OCI-M1 (cell line): ENCODE measurements at places on chromosomes 5 and 9.

- DNase-seq, result peak; percentile 56
These were observed 423 bp downstream of the IPPK start for GRCh38 chr9:92669527-92669889.

DNA sequence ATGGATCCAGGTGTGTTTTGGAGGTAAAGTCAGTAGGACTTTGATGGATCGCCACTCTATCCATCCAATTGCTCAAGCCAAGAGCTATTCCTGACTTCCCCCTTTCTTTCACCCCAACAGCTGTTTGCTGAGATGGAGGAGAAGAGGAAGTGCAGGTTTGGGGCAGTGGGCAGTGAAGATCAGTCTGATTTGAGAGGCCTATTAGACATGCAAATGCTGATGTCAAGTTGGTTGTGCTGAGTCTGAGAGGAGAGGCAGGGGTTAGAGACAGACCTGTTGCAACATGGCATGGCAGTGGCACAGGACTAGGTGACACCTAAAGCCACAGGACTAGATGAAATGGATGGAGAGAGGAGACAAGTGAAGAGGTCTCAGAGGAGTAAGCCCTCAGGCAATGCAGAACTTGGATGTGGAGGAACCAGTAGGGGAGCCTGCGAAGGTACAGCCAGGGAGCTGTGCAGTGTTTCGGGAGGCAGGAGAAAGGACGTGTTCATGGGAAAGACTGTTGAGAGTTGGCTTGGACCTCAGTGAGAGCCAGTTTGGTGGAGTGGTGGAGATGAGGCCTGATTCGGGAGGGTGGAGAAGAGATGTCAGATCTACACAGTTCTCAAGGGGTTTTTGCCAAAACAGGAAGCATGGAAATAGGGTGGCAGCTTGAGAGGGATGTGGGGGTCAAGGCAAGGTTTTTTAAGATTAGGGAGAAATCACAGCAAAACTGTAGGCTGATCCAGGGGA lies 175.0 kb downstream of the MACROH2A1 start:
- DNase-seq, result peak; percentile 66

DNA sequence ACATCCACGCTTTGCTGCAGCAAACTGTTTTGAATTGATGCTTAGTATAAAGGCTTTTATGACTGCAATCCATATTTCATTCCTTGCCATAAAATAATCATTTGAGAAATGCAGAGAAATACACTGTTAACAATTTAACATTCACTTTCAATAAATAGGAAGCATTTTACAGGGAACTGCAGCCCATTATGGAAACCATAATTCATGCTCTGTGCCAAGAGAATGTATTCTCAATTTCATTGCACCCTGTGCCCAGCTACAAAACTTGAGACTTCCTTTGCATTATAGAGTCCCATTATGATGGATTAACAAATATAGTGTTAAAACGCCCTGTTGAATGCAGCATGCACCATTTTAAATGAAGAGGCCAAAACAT lies 134.0 kb downstream of the MED10 start:
- no peak for DNase-seq

- DNase-seq, result peak; percentile 42
These were observed 95.6 kb downstream of the GNAQ start for GRCh38 chr9:77935974-77936373.

DNA sequence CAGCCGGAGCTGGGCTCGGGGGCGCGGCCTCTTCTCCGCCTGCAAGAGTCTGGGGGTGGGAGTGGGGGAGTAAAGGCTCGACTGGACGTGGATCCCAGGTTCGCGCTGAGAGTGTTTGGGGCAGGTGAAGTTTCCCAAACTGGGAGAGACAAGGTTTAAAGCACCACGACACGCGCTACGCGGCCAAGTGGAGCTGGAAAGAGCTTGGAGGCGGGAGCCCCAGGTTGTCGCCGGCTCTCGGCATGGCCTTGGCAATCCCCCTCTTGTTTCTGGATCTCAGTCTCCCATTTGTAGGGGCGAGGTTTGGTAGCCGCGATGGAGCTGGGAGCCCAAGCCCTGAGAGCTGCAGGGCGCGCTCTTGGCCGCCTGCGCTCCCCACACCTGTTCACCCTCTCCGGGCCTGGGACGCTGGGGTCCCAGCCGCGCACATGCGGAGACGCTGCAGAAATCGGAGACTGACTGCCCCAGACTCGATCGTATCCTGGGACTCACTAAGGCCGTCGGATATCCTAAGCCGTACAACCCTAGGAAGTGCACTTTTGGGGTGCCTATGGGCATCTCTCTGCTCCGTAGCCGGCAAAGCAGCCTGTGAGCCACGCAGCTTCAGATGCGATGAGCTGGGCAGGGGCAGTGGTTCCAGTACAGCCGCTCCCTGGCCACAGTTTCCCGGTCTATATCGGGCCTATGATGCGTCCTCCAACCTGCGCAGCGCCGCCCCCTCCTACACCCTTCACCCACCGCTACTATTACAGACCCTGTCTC lies 937 bp downstream of the TMOD1 start:
- DNase-seq, result no peak

DNA sequence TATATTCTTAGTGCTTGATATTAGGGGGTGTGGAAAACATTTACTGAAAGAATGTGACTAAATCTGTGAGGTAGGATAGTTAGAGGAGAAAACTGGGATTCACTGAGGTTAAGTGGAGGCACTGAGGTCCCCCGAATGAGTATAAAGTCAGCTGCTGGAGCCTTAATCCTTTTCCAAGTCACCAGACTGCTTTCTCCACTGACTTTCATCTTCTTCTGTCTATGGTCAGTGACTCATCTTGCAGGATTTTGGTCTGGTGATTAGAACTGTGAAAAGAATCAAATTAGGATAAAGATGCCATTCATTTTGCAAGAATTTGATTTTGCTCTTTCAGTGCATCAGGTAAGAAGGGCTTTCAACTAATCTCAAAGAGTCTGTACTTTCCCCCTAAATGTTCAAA lies 89.3 kb upstream of the ALDH1A1 start:
- no peak for DNase-seq

- peak; percentile 86 for DNase-seq
These were observed 2.2 kb downstream of the HNRNPA0 start for GRCh38 chr5:137751869-137752491.

DNA sequence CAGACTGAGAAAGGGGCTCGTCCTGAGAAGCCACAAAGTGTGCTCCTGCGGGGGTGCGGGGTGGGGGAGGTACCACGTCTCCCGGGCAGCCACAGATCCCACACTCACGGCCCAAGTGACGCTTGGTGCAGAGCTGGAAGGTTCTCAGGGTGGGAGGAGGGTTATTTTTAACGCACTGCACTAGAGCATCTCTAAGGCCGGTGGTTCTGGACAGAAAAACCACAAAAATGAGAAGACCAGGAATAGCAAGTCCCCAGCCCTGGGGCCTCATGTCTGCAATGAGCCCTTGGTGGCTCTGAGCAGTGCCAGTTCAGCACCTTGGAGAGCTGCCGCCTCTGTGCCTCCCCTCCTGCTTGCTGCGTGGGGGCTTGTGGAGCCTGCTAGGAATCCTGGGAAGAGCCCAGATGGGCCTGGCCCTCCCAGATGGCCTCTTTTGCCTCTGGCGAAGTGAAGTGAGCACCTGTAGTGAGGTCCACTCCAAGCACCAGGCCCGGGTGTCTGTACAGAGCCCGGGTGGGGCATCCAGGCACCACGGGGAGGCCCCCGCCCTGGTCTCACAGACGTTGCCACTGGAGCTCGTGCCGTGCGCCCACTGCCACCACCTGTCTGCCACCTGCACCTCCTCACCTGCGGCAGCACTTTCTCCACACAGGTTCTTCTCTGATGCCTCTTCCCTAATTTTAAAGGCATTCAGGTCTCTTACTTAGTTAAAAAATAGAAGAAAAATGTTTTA lies 48.9 kb upstream of the CACNA1B start:
- DNase-seq, result peak; percentile 15

DNA sequence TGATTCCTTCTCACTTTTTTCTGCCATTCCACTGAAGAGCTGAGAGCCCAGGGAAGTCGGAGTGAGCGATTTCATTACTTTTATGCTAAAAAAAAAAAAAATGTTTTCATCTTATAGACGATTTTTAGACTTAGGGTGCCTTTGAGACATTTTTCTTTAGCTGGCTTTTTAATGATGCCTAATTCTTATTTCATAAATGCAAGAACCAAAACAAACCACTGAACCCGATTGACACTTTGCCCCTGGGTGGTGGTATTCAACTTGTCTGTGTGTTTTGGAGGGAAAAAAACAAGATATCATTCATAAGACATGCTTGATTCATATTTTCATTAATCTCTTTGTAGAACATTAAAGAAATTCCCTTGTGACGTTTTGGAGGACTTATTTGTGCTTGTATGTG lies 2.4 kb downstream of the TLE4 start:
- peak; percentile 48 for DNase-seq

DNA sequence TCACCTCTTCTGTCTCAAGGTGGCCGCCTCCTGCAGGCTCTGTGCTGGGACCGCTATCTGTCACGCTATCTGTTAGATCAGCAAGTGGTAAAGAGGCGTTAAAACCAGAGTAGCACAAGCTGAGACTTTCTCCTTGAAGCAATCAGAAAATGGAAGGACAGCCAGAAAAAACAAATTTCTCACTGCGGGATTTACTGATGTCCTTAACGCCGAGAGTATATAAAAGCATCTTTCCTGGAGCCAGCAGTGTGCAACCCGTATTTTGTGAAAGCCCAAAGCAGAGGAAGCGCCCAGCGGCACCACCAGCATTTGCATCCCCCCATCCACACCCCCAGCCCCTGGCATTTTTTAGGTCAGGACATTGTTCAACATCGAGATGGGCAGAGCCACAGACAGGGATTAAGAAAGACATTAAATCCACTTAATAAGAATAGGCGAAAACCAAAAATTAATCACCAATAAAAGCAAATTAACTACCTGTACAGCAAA lies 48.6 kb downstream of the DUSP1 start:
- peak; percentile 3 for DNase-seq

GRCh38 chr5:15587916-15588315 lies 87.9 kb downstream of the FBXL7 start:
- no peak for DNase-seq

- no peak for DNase-seq
These were observed 6.6 kb downstream of the TMEM171 start for GRCh38 chr5:73126957-73127356.

GRCh38 chr9:20848490-20848889 lies 164.4 kb downstream of the FOCAD start:
- DNase-seq, result no peak

GRCh38 chr9:98455256-98456155 lies 200.1 kb upstream of the TBC1D2 start:
- DNase-seq, result no peak

DNA sequence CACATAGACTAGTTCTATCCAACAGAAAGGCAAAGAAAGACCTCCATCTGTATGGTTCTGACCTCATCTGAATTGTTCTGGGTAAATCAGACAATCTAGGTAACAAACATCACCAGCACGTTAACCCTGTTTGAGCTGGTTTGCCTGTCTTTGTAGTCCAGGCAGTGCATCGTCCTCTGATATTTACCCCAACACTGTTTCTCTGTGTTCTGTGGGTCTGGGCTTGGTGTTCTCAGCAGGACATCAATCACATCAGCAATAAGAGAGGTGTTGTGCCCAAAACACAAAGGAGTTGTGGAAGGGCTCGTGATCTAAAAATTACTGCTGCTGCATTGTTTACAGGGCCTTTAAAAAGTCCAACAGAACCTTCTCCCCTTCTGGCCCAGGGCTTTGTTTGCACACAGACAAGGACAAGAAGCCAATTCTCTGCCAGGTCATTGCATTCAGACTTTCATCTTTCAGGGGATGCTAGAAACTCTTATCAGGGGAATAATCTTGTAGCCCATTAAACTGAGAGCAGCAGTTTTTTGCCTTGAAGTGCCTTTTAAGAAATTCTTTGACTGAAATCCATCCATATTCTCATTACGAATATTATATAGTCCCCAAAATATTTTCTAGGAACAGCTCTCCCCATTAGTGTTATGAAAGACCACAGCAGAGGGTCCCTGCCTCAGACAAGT lies 30.5 kb upstream of the MAP1B start:
- no peak for DNase-seq

DNA sequence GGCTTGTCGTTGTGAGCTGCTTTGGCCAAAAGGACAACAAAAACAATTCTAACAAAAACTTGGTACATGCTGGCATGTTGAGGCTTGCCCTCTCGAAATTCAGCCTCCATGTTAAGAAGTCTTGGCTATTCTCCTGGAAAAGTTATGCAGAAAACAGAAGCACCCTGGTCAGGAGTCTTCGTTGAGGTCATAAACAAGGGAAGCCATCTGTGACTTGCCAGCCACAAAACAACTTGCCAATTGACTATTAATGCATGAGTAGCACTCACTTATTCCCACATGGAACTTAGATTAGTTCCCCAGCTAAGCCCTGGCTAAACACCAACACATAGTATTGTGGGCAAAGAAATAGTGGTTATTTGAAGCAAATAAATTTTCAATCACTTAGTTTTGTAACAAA lies 521.0 kb upstream of the CHD1 start:
- DNase-seq, result no peak

- peak; percentile 38 for DNase-seq
These were observed 107.2 kb upstream of the TXNDC8 start for GRCh38 chr9:110444911-110445310.

- no peak for DNase-seq
These were observed 55.9 kb downstream of the SNX24 start for GRCh38 chr5:122901346-122901745.

GRCh38 chr5:178644826-178645545 lies 18.1 kb upstream of the CLK4 start:
- no peak for DNase-seq

DNA sequence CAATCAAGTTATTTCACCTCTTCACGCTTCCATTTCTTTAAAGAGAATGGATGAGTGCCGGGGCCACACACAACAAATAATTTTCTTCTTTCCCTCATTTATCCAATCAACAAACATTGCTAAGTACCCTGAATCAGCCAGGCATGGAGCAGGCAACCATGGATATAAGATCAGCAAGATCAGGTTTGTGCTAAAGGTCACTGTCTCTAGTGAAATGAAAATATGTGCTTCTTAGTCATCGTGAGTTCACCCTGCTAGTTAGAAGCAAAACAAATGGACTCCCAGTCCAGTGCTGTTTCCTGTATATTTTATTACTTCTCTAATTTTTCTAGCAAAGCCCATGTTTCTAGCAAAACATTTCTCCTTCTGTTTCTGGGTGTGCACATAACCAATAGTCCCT lies 629.2 kb downstream of the BNC2 start:
- DNase-seq, result no peak
